ENCODE measurements at places on chromosomes 3 and 15. TPM values are rescaled to one million over a fixed set of nuclear protein-coding genes. Genes with fewer than 3 reads are reported as not detected.

DNA sequence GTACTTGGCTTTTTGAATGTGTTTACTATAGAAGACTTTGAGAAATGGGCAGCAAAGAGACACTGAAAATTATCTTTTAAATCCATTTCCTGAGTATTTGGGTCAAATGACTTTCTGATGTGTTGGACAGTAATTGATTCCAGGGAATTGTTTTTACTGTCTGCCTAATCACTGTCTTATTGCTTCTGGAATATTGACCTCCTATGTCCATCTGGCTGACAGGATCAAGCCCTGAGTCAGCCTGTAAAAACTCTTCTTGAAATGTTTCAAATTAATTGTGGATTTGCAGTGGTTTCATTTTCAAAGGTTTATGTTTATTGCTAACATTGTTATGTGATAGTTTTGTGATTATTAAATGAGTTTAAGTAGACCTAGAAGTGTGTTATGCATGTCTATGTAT, 50.6 kb upstream of the MLF1 start:
- no peak for DNase-seq

GRCh38 chr3:50665081-50665840, 9.5 kb upstream of the DOCK3 start:
- DNase-seq, result no peak

DNA sequence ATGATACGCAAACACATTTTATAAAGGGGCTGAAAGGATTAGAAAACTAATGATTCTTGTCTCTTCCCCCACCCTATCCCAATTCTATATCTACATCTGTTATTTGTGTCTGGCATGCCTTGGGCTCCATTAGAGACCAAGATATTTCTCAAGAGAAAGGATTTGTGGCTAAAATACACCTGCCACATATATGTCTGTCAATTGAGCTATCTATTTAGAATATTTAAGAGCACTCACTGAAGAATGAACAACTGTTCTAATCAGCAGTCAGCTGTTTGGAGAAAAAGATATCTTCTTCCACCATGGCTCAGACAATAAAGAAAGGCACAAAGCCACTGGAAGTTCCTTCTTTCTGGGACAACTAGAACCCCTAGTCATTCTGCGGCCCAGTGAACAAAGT, 61.7 kb upstream of the LRRN1 start:
- no peak for DNase-seq

DNA sequence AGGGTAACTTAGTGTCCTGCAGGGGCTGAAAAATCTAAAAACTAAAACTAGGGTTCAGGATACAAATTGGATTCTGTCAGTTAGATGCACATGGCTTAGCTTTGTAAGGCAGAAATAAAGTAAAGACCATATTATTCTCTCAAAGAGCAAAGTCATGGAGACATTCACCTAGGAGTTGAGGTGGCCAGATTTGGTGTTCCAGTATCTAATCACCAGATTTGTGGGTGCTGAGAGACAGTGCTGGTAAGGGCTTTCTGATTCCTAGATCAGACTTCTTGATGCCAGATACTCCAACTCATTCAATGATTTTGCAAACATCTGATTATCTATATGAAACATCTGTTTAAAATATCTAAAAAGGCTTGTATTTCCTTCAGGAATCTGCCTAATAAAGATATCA, 28.3 kb upstream of the TBC1D5 start:
- no peak for DNase-seq

NR2E3 gene
- total RNA-seq, result not detected

DNA sequence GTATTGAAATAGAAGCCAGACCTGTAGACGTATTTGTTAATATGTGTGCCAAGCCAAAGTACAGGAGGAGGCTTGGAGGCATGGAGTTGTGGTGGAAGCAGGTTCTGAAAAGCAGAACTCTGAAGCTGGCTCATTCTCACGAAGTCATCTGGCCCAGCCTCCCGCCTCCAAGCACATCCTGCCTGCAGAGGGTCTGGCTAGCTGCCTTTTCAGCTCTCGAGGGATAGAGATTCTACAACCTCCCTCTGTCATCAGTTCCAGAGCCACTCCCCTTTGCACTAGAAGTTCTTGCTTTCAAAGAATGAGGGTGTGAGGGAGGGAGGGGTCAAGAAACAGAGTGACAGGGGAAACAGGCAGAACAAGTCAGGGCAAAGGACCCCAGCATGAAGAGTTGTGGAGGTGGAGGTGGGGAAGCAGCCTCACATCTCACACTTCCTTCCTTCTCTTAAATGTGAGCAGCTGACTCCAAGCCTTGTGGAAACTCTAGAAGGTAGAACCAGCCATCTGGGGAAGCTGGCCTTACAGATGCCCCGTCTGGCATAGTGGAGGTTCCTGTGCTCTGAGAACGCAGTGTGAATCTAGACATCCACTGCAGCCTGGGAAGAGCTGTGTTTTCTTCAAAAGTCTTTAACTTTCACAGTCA, 95.3 kb downstream of the SLC49A4 start:
- DNase-seq, result no peak

- no peak for DNase-seq
Observed at GRCh38 chr3:38949994-38950393, 101.8 kb downstream of the SCN11A start.

GRCh38 chr3:46395766-46396530, 10.9 kb downstream of the CCR5AS start:
- DNase-seq, result no peak

- no peak for DNase-seq
Observed at GRCh38 chr3:24440760-24441464, 53.7 kb downstream of the THRB start.

GRCh38 chr3:189863031-189863430, 231.8 kb downstream of the TP63 start:
- no peak for DNase-seq

- DNase-seq, result no peak
Observed at GRCh38 chr3:142027735-142028134, 121.6 kb downstream of the TFDP2 start.

- no peak for DNase-seq
Observed at GRCh38 chr3:151386056-151386455, 1.5 kb upstream of the P2RY12 start.

DNA sequence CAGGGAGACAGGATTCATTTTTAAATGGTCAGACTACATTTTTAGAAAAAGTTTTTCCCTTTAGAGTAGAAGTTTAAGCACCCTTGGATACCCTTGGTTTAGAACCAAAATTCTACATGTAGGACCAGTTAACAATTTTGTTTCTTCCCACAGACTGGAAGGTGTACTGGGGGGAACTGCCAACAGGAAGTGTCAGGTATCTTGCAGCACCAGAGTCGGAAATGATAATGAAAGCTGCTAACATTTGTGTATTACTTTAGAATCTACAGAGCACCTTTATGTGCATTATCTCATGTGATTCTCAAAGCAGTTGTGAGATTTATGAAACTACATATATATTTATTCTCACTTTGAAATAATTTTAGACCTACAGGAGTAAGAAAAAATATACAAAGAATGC, 21.5 kb downstream of the SPRED1 start:
- no peak for DNase-seq

- no peak for DNase-seq
Observed at GRCh38 chr15:74812533-74812932, at the start of gene LMAN1L. Gene LMAN1L, plus strand, starts transcription at chr15:74812835. Its CDS starts 20 bp downstream, at chr15:74812855.

- no peak for DNase-seq
Observed at GRCh38 chr3:134369861-134370596, 4.2 kb downstream of the AMOTL2 start.

TNFAIP8L3 gene
- total RNA-seq, result 0.92 TPM

DNA sequence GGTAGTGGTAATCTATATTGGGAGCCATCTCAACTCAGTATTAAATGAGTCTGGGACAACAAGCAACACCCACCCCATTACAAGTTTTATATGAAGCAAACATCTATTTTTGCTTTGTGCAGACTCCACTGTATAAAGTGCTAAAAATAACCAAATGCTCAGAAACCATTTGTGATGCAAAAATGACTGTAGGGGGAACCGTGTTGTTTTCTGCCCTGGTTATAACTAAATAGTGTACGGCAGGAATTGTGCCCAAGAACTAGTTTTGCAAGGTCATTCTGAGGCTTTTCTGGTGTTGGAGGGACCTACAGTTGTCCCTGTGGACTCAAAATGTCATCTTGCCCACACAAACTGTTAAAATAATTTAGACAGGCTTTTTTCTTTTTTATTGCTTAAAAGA, 88.3 kb downstream of the ITPR1 start:
- DNase-seq, result no peak

- DNase-seq, result no peak
Observed at GRCh38 chr15:68126396-68126795, 72.3 kb downstream of the PIAS1 start.

FOXL2NB gene
- total RNA-seq, result 2.7 TPM

GRCh38 chr15:51576911-51577500, 45.6 kb downstream of the DMXL2 start:
- DNase-seq, result no peak

DNA sequence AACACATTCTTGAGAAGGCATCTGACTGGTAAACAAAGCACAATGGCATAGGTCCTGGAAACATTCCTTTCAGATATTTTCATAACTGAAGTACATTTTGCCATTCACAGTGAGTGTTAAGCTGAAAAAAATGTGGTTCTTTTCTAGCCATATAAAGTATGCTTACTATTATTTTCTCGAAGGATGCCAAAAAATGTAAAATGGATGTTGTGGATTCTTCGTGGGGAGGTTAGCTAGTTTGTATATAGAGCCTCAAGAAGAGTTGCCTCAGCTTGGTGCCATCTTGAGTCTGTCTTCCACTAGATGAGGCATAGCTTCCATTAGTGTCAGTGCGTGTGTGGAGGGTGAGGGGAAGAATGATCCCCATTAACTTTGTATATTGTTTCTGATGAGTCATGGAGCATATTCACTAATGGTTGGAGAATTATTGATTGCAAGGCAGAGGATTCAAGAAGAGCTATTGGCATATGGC, 4.1 kb downstream of the MBNL1 start:
- DNase-seq, result no peak

DNA sequence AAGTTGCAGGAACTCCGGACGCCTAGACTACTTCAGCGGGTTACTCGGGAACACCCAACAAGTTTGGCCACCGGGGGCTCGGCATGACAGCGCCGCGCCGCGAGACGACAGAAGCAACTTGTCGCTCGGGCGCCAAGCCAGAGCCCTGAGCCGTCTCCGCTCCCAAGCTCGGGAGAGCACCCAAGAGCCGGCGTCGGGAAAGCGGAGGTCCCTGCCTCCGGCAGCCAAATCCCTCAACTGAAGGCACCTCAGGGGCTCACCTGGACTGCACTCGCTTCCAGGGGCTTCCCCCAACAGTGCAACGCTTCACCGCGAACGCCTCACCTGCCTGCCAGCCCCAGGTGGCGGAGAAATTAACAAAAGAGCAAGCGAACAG, 640 bp downstream of the MB21D2 start:
- no peak for DNase-seq

CA12 gene
- 4.3 TPM for total RNA-seq

GRCh38 chr15:87564681-87565080, 691.9 kb downstream of the NTRK3 start:
- DNase-seq, result no peak

DNA sequence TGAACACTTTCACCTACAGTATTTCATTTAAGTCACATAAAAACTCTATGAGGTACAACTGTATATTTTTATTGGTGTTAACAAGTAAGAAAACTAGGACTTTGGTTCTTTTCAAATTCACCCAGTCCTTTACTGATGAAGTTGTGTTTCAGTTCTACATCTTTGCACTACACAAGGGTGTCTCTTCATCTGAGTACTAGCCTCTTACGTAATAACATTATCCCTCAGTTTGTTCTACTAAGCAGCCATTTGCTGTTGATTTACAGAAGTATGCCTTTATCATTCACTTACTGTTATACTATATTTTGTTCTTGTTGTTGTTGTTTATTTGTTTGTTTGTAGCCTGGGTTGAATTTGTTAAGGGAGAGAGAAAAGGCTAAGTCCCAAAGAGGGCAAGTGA, 311.9 kb downstream of the PLOD2 start:
- no peak for DNase-seq

Measured in kidney epithelial cell (primary cell).